ENCODE measurements at places on chromosomes 11 and 22. TPM values are rescaled to one million over a fixed set of nuclear protein-coding genes. Genes with fewer than 3 reads are reported as not detected.

- DNase-seq: no peak
Measured at GRCh38 chr11:2649848-2650247, 49.9 kb downstream of the KCNQ1OT1 start.

PGA3 gene
- total RNA-seq: 1.3 TPM

FGF3 gene
- 6.5 TPM for total RNA-seq

DNA sequence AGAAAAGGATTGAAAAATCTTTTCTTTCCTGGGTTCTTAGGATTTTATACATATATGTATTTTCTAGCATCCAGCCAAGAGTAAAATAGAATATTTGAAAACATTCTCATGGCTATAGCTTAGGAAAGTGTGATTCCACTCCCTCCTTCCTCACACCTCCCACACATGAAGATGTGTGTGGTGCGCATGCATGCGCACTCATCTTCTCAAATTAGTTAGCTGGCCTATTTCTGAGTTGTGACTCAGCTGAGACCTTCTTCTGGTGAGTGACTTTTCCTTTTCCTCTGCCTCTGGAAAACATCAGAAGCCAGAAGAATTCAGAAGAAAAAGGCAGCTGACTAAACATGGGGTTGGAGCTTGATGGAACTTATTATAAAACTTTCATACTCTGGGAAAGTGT, 149.8 kb downstream of the OR4C45 start:
- no peak for DNase-seq

SLC22A8 gene
- 0.18 TPM for total RNA-seq

GRCh38 chr11:68369756-68370155, 57.4 kb downstream of the LRP5 start:
- no peak for DNase-seq

- no peak for DNase-seq
Measured at GRCh38 chr11:17684550-17684949, 34.8 kb upstream of the MYOD1 start.

GRCh38 chr22:22823131-22823810, 64.3 kb upstream of the IGLL5 start:
- DNase-seq: no peak

- DNase-seq: no peak
Measured at GRCh38 chr11:57639321-57640067, 10.2 kb downstream of the YPEL4 start.

GAS2 gene
- total RNA-seq: 8.3 TPM

DNA sequence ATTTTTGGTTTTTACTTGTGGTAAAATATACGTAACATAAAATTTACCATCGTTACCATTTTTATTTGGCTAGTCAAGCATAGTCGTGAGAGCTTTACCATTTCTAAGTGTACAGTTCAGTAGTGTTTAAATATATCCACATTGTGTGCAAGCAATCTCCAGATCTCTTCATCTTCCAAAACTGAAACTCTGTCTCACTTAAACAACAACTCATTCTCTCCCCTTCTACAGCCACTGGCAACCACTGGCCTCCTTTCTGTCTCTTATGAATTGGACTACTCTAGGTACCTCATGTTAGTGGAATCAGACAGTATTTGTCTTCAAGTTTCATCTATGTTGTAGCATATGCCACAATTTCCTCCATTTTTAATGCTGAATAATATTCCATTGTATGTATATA, 37.4 kb downstream of the SMC1B start:
- no peak for DNase-seq

DNA sequence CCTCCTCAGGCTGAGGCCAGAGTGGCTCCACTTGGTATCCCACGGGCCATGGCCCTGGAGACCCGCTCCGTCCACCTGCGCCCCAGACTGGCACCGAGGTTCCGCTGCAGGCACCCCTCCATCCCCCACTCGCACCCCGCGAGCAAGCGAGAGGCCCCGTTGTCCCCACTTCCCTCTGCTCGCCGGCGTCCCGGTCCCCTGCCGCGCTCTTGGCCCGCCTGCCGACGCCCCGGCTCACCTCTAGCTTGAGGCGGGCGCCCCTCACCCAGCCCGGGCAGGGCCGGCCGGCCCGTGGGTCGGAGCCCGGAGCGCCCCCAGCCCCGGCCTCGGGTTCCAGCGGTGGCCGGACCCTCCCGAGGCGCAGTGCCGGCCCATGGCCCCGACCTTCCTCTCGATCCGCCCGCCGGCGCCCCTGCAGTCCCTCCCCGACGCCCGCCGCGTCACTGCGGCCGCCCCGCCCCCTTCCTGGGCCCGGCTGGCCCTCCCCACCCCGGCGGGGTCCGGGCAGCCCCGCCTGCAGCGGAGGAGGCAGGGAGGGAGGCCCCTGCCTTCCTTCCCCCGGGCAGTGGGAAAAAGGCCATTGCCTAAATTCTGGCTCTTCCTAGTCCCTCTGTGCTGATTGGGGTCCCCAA, at the start of gene PITPNM1:
Gene PITPNM1 (minus strand): TSS at position 414 of the 632 bp plus-strand sequence. CDS start 1,183 bp downstream, outside the sequence.
- peak; percentile 63 for DNase-seq

DNA sequence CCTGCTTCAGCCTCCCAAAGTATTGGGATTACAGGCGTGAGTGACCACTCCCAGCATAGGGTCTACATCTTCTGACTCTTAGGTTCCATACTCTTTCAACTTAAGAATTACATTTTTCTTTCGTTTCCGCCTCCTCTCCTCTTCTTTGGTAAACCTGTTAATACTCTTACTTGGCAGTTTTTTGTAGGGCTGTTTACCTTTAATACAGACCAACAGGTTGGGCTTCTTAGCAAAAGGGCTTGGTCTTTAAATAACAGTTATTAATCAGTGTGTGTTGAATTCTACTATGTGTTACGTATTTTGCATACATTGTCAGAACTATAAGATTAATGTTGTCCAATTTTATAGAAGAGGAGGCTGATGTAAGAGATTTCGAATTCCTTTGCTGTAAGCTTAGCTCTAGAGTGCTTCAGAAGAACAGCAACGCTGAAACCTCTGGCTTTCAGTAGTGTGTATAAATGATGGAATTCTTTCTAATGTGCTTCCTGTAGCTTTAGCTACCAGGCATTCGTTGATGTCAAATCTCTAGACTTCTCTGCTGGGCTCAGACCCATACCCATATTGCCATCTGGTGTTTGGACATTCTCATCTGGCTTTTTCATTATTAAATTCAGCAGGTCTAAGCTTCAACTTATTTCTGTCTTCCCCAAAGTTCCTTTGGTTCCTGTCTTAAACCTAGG, 3.1 kb downstream of the FDX1 start:
- no peak for DNase-seq

GRCh38 chr11:60699284-60699691, at the start of gene MS4A8:
Gene MS4A8, plus strand, starts transcription at chr11:60699612. Its CDS starts 1,249 bp downstream, at chr11:60700861.
- DNase-seq: no peak

DNA sequence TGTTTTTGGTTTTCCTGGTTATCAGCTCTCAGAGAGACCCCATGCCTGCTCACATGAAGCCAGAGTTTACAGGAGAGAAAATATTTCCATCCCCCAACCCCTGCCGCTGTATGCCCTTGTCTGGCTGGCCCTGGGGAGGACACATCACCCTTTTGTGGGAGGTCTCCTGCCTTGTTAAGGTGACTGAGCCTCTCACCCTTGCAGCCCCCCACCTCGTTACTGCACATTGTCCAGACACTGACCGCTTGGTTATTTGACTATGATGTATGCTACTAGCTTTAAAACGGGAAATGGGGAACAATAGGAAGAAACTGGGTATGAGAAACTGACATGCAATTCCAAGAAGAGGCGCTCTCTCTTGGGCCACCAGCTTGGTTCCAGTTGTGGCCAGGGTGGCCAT, 51.1 kb upstream of the RFPL3 start:
- DNase-seq: no peak

DNA sequence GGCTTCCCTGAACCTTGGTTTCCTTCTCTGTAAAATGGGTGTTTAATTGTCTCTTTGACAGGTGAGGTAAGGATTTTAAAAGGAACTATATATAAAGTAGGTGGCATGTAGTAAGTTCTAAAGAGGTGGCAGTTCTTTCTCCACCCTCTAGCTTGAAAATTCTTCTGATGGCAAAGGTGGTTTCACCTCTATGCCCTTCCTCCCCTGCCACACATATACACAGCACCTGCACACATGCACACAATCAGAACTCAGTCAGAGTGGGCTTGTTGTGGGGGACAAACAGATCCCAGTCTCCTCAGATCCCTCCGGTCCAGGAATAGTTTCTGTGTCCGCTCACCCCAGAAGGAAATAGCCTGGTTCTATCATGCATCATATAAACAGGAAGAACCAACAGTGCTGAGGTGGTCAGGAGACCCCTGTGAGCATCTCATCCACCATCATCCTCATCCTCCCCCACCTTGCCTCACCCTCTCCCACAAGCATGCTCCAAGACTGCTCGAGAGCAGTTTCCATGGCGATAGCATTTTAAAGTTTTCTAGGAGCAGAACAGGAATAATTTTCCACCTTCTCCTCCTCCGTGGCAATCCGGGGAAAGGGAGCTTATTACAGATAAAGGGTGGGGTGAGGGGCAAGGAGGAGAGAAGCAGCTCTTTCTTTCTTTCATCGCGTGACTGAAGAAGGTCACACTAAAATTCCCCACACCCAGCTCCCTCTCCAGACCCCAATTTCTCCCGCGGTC, 123.6 kb downstream of the CHST1 start:
- no peak for DNase-seq

DNA sequence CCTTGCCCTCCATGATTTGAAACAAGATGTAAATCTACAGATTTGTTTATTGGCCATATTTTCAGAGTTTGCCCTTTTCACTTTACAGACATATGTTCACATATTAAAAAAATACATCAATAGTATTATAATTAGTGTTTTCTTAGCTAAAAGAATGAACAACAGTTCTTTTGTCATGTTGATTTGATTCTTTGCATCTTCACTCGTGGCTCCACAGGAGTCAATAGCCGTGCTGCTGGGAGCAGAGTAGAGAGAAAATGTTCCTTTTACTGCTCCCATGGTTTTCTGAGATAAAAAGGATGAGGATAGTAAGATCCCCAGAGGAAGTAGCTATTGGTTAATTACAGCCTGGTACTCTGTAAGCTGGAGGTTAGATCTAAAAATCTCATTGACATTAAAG, 151.2 kb downstream of the PGR start:
- DNase-seq: no peak

NARS2 gene
- total RNA-seq: 32.9 TPM

DNA sequence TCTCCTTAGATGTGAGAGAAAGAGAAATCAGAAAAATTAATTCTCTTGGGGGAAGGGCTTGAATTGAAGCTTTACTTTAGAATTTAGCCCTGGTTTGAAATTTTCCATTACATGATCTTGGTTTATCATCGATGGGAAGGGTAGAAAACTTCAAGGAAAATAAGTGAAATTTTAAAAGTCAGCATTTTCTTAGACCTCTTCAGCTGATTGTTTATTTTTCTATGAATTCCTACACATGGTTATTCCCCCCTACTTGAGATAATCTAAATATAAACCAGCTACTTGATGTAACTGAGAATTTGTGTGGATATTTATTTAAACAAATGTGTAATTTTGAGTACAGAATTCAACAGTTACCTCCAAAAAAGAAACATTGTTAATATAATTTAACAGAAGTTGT, 10.9 kb downstream of the PIH1D2 start:
- no peak for DNase-seq

DNA sequence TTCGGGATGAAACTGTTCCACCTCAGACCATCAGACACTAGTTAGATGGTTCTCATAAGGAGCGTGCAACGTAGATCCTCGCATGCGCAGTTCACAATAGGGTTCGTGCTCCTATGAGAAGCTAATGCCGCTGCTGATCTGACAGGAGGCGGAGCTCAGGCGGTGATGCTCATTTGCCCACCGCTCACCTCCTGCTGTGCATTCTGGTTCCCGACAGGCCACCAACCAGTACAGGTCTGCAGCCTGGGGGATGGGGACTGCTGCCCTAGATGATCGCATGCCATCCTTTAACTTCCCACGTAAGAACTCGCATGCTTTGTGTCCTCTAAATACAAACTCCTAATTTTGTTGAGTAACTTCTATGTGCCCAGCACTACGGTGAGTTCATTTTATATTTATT, 62.6 kb downstream of the EFCAB6 start:
- no peak for DNase-seq

GRCh38 chr22:24772493-24773220, 1.9 kb downstream of the PIWIL3 start:
- DNase-seq: peak; percentile 16

DNA sequence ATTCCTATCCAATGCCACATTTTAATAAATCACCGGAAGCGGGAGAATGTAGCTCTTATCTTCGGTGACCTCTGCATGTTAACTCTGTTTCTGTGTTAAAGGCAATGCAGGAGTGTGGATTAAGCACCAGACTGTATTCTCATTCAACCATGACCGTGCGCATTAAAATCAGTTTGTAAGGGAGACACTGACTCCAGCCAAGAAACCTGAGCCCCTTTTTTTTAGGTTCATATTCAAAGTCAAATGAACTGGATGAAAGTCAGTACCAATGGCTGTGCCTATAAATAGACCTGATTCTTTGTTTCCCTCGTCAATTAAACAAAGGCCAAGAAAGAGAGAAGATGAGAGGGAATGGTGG, 32.2 kb downstream of the C11orf91 start:
- no peak for DNase-seq

DNA sequence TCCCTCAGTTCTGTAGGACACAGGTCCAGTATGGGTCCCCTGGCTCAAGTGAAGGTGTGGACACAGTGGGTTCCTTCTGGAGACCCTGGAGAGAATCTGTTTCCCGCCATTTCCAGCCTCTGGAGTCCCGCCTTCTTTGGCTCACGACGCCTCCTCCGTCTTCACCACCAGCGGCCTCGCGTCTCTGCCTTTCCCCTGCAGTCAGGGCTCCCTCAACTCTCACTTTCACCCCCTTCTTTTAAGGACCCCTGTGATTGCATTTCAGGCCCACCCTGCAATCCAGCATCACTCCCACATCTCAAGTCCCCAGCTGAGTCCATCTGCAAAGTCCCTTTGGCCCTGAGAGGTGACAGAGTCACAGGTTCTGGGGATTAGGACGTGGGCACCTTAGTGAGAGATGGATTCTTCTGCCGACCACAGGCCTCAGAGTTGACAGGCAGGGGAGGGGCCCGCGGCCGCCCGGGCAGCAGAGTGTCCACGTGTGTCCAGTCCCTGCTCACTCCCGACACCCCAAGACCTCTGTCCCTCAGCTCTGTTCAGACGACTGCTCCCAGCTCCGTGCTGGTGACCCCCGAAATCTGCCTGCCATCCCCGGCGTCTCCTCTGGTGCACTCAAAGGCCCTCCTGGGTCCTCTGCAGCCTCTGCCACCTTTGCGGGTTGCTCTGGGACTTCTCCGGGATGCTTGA, 36.9 kb upstream of the KRTAP5-7 start:
- no peak for DNase-seq

- DNase-seq: no peak
Measured at GRCh38 chr11:112238041-112238440, 11.8 kb downstream of the PTS start.

DNA sequence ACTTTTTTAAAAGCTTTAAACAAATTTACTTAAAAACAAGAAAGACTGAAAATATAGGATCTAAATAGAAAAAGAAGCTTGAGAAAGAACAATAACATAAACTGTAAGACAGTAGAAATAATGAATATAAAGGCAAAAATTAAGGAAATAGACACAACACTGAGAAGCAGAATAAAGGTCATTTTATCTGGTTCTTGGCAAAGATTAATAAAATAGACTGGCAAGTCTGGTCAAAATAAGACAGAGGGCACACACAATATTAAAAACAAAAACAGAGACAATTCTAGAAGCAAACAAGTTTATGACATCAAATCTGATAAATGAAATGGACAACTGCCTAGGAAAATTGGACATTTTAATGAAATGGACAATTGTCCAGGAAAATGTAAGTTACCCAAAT, 105.8 kb downstream of the ATG16L2 start:
- DNase-seq: no peak
